ENCODE measurements at places on chromosomes 11 and 22.

DNA sequence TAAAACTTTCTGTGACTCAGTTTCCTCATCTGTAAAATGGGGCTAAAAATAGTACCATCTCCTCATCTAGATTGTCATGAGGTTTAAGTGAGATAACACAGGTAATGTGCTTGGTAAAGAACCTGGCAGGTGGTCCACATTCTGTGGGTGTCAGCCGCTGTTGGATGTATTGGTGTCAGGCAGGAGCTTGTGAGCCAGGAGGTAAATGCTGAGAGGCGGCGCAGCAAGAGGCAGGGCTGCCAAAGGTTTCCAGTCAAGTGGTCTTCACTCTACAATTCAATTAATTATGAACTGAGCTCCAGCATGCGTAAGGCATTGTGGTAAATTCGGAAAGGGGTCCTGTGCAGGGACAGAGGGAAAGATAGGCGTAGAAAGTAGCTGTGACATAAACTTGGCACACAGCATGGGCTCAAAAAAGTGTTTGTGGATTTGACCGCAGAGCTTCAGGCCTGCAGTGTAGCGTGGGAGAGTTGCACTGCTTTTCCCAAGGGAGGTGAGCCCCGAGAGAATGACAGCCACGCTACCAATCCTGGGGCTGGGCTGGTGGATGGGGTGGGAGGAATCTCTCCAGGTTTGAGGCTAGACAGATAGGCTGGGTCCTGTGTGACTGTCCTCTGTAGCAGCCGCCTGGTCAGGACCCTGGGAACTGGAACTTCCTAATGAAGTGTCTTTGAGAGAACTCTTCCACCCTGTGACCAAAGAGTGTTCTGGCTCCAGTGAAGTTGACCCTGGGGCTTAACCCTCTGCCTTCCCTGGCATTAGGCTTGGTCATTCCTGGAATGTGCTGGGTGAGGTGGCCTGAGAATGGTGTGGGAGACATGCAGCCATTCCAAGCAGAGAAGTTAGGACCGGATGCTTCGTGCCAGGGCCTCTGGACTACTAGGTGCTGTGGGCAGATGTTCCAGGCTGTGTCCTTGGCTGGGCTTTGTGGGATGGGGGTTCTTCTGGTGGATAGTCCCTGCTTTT is 122.4 kb downstream of the FEZ1 start:
- no peaks in the 10 kb centered on the region for H3K27me3 ChIP-seq
- H3K36me3 ChIP-seq = no peaks in the 10 kb centered on the region
- H3K27ac ChIP-seq = no peak overlapping the region

DNA sequence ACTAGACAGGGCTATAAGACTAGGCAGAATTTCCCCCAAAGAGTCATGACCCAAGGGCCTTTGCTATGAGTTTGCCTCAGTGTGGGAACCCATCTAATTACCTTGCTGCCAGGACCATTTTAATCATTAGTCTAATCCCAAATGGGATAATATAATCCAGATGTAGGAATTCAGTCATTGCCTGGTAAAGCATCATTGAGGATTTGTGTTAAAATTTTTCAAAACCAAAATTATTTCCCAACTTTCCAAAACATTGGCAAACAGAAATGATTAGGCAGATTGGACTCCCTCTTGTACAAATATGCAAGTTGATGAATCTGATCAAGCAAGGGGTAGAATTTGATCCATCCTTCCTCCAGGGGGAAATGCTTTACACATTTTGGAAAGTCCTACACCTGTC is 16.2 kb upstream of the MMP13 start:
- no peaks in the 10 kb centered on the region for H3K27me3 ChIP-seq
- no peak overlapping the region for H3K4me3 ChIP-seq

- H3K36me3 ChIP-seq = 0 out of 2 replicates have a peak, but pooled peaks cover 4% of the 10 kb centered on the region
- H3K4me3 ChIP-seq = no peak overlapping the region
- peaks cover 47% of the 10 kb centered on the region for H3K4me1 ChIP-seq
- peak; percentile 68 for DNase-seq
- peak overlapping the region; percentile 92 for H3K27ac ChIP-seq
Measured at GRCh38 chr11:86798988-86799387, 1.4 kb upstream of the PRSS23 start.

DNA sequence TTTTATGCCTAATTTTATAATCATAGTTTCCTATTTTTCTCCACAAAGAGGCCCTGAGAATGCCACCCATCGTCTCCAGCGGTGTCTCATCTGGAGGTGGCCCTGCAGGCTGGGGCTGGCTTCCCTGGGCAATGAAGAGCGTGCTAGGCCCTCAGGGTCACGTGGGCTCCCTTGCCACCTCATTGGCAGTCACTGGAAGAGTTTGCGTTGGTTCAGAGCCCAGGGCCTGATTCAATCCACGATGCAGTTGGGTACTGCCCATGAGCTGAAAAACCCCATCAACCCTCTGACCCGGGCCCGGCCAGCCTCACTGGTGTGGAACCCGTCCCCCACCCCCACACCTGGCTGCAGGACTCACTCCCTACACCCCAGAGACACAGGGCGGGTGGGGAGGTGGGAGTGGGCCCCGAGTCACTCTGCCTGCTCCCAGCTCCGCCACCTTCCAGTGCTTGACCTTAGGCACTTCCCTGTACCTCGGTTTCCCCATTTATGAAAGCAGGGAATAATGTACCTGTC is 43.4 kb upstream of the A4GALT start:
- DNase-seq = no peak
- H3K4me3 ChIP-seq = no peak overlapping the region
- 0 out of 2 replicates have a peak, but pooled peaks cover 2% of the 10 kb centered on the region for H3K36me3 ChIP-seq
- H3K4me1 ChIP-seq = peaks cover 29% of the 10 kb centered on the region
- no peak overlapping the region for H3K27ac ChIP-seq

GRCh38 chr11:107592231-107592590 is 1.3 kb downstream of the ELMOD1 start:
- no peak overlapping the region for H3K4me3 ChIP-seq
- no peak for DNase-seq
- peaks cover 4% of the 10 kb centered on the region for H3K27me3 ChIP-seq
- H3K36me3 ChIP-seq = no peaks in the 10 kb centered on the region

DNA sequence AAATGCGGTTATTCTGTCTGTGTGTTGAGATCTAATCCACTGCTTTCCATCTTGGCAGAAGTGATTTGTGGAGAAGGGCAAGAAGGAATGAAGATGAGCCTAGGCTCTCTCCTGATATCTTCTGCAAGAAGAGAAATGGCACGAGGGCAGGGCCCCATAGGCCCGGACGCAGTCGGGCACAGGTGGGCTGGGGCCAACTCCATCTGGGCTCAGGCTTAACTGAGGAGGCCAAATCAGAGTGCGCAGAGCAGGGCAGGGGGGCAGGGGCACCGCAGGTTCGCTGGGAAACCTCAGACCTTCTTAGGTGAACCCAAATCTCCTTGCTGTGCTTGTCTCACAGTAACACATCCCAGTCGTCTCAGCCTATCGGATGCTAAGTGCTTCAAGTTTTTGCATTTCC is 32.8 kb upstream of the BID start:
- peaks cover 53% of the 10 kb centered on the region for H3K36me3 ChIP-seq
- no peak for DNase-seq
- no peaks in the 10 kb centered on the region for H3K27me3 ChIP-seq

- H3K27ac ChIP-seq = no peak overlapping the region
- no peak for DNase-seq
- H3K4me1 ChIP-seq = no peaks in the 10 kb centered on the region
- no peak overlapping the region for H3K4me3 ChIP-seq
- no peaks in the 10 kb centered on the region for H3K27me3 ChIP-seq
Measured at GRCh38 chr11:110919241-110919922, 207.1 kb upstream of the ARHGAP20 start.

GRCh38 chr11:45107029-45107428 is 39.4 kb upstream of the PRDM11 start:
- H3K36me3 ChIP-seq = no peaks in the 10 kb centered on the region
- H3K27me3 ChIP-seq = peaks cover 4% of the 10 kb centered on the region
- H3K4me3 ChIP-seq = no peak overlapping the region
- DNase-seq = no peak
- H3K4me1 ChIP-seq = peaks cover 12% of the 10 kb centered on the region

- no peaks in the 10 kb centered on the region for H3K27me3 ChIP-seq
- H3K4me1 ChIP-seq = peaks cover 30% of the 10 kb centered on the region
- no peak overlapping the region for H3K4me3 ChIP-seq
- DNase-seq = no peak
Measured at GRCh38 chr11:122186439-122187080, 70.5 kb upstream of the BLID start.

GRCh38 chr11:59769111-59769510 is 13.9 kb downstream of the STX3 start:
- H3K27ac ChIP-seq = no peak overlapping the region
- no peak for DNase-seq
- no peaks in the 10 kb centered on the region for H3K4me1 ChIP-seq
- no peak overlapping the region for H3K4me3 ChIP-seq
- no peaks in the 10 kb centered on the region for H3K27me3 ChIP-seq

GRCh38 chr11:92123540-92123939 is 101.1 kb upstream of the FAT3 start:
- no peaks in the 10 kb centered on the region for H3K4me1 ChIP-seq
- no peaks in the 10 kb centered on the region for H3K36me3 ChIP-seq
- DNase-seq = no peak

GRCh38 chr11:119602745-119603373 is 126.1 kb downstream of the NECTIN1 start:
- H3K27ac ChIP-seq = no peak overlapping the region
- H3K27me3 ChIP-seq = no peaks in the 10 kb centered on the region
- H3K36me3 ChIP-seq = no peaks in the 10 kb centered on the region
- no peak overlapping the region for H3K4me3 ChIP-seq
- H3K4me1 ChIP-seq = peaks cover 12% of the 10 kb centered on the region

- H3K27me3 ChIP-seq = no peaks in the 10 kb centered on the region
- no peak for DNase-seq
- no peak overlapping the region for H3K27ac ChIP-seq
- H3K4me3 ChIP-seq = no peak overlapping the region
Measured at GRCh38 chr11:205221-206001, 1.8 kb downstream of the BET1L start.

DNA sequence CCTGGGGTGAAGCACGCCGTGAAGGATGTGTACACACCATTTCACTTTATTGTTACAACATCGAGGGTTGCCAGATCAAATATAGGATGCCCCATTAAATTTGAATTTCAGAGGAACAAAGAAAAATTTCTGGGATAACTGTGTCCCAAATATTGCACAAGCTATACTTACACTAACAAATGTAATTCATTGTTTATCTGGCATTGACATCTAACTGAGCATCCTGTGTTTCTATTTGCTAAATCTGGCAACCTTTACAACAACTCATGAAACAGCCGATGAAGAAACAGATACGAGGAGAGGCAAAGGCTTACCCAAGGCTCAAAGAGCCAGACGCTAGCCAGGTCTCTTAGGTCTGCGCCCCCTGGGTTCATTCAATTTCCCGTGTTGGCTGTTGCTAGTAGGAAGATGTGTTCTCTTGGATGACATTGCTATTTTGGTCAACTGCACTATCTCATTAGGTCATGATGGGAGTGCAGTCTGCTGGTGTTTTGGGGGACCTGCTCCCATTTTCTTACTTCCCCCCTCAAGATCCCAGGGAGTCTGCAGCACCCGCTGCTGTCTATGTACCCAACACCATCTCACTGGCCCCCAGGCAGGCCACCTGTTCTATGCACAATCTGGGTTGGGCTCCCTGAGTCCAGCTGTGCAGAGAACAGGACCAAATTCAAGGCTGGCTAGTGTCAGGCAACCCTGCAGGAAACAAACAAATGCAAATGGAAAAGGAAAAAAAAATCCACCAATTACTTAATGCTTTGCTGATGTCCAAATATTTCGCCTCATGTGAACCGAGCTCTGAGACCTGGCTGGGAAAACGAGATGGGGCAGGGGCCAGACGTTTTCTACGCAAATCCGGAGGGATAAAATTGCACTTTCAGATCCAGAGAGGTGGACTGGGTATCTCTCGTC is 560.9 kb downstream of the MIAT start:
- no peaks in the 10 kb centered on the region for H3K27me3 ChIP-seq
- no peak overlapping the region for H3K4me3 ChIP-seq
- peaks cover 11% of the 10 kb centered on the region for H3K36me3 ChIP-seq
- peaks cover 8% of the 10 kb centered on the region for H3K4me1 ChIP-seq

GRCh38 chr11:72789493-72790131 is 4.2 kb downstream of the STARD10 start:
- H3K27ac ChIP-seq = no peak overlapping the region
- peaks cover 11% of the 10 kb centered on the region for H3K4me1 ChIP-seq

DNA sequence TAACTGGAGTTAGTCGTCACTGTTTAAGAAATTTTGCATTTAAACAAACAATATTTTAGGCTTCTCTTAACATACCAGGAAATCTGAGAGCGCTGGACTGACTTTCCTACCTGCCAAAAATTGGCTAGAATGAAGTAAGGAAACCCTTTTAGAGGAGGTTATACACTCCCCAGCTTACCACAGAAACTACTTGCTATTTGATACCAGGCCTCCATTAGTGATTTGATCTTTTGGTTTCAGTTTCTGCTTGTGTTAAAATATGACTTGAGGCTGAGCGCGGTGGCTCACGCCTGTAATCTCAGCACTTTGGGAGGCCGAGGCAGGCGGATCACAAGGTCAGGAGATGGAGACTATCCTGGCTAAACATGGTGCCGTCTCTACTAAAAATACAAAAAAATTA is 419.9 kb downstream of the LRRC4C start:
- no peak overlapping the region for H3K27ac ChIP-seq
- H3K27me3 ChIP-seq = peaks cover 23% of the 10 kb centered on the region
- no peaks in the 10 kb centered on the region for H3K4me1 ChIP-seq
- no peaks in the 10 kb centered on the region for H3K36me3 ChIP-seq
- H3K4me3 ChIP-seq = no peak overlapping the region
- DNase-seq = no peak

DNA sequence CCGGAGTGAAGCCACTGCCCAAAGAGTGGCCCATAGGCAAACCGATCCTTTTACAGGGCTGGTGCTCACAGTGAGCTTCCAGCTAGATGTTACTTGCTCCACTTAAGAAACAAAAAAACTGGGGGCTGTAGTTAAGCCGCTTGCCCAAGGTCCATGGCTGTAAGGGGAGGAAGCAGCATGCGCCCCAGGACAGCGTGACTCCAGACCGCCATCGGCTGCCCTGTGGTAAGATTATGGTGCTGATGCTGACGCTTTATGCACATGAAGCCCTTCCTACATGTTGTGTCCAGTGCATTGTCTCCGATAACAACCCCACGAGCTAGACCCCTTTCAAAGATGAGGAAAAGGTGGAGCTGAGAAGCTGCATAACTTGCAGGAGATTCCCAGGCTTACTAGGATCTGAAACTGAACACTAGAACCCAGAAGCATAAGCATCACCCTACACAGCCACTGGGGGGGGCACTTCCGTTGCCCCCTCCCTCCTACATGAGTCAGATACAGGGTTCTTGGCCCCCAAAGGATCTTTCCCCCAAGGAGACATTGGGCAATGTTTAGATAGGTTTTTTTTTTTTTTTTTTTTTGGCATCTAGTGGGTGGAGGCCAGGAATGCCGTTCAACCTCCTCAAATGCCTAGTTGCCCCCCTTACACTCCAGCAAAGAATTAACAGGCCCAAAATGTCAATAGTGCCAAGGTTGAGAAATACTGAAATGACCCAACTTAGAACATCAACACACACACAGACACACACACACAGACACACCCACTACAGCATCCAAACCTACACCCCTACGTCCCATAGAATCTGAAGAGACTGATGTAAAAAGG is 53.9 kb downstream of the MN1 start:
- DNase-seq = no peak
- no peak overlapping the region for H3K4me3 ChIP-seq
- H3K36me3 ChIP-seq = no peaks in the 10 kb centered on the region
- no peaks in the 10 kb centered on the region for H3K27me3 ChIP-seq
- peaks cover 11% of the 10 kb centered on the region for H3K4me1 ChIP-seq

GRCh38 chr11:131246156-131246555 is 124.3 kb upstream of the NTM start:
- no peaks in the 10 kb centered on the region for H3K27me3 ChIP-seq
- no peaks in the 10 kb centered on the region for H3K4me1 ChIP-seq
- H3K36me3 ChIP-seq = no peaks in the 10 kb centered on the region
- DNase-seq = no peak

- H3K27me3 ChIP-seq = peaks cover 2% of the 10 kb centered on the region
- no peak for DNase-seq
- H3K27ac ChIP-seq = no peak overlapping the region
- peaks cover 9% of the 10 kb centered on the region for H3K4me1 ChIP-seq
- H3K4me3 ChIP-seq = no peak overlapping the region
- H3K36me3 ChIP-seq = no peaks in the 10 kb centered on the region
Measured at GRCh38 chr22:37483050-37483449, 3.1 kb downstream of the MFNG start.
